GM18507 (cell line): ENCODE measurements at places on chromosomes 3 and 15.

DNA sequence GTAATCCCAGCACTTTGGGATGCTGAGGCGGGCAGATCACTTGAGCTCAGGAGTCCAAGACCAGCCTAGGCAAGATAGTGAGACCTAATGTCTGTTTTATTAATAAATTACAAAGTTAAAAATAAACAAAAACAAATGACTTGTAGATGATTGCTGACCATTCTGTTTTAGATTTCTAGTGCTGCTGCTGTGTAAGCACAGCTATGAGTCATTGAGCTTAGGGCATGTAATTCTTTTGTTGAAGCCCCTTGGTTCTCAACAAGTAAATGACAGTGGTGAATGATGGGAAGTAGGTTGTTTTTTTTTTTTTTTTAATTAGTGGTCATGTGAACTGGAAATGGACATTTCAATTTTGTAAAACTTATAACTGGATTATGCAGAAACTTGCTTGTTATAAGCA, 63.3 kb downstream of the LEO1 start:
- no peak for DNase-seq

DNA sequence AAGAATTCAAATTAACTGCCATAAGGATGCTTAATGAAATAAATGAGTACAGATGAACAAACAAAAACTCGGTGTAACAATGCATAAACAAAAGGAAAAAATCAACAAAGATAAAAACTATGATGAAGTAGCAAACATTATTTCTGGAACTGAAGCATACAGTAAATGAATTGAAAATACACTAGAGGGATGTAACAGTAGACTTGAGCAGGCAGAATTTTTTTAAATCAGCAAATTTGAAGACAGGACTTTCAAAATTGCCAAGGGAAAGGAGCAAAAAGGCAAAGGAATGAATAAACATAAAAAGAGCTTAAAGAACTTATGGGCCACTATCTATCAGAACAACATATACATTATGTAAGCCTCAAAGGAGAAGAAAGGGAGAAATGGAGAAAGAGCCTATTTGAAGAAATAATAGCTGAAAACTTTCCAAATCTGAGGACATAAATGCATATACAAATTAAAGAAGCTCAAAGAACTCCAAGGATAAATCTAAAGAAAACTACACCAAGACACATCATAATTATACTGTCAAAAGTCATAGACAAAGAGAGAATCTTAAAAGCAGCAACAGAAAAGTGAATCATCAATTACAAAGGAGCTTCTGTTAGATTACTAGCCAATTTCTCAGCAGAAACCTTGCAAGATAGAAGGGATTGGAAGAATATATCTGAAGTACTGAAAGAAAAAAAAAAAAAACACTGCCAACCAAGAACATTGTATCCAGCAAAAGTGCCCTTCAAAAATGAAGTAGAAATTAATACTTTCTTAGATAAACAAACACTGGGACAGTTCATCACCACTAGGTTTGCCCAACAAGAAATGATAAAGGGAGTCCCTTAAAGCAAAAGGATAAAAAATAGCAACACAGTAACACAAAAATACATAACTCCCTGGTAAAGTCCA, 15.5 kb downstream of the TOP2B start:
- DNase-seq = no peak

DNA sequence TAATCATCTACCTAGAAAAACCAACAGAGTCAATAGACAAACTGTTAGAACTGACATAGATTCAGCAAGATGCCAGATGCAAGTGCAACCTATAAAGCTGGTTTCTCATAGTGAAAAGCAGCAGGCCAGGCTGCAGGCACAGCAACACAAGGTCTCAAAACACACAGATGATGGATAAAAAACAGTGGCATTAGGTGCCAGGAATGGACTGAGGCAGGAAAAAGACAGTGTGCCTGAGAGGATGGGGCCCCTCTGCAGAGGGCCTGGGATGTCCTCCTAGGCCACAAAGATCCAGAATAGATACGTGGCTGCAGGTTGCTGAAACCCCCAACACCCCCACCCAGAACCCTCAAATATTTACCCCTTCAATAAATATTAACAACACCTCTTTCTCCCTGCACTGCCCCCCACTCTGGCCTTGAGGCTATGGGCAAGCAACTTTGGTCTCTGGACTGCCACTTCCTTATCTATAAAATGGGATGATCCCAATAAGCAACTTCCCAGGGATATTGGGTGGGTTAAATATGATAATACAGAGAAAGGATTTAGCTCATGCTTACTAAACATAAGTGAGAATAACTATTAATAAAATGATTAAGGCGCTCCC, 35.2 kb upstream of the FGD5 start:
- no peak for DNase-seq

GRCh38 chr3:127684871-127685707, 12.3 kb downstream of the ABTB1 start:
- no peak for DNase-seq

- no peak for DNase-seq
These were observed 386.8 kb downstream of the TBC1D5 start for GRCh38 chr3:17355591-17355990.

DNA sequence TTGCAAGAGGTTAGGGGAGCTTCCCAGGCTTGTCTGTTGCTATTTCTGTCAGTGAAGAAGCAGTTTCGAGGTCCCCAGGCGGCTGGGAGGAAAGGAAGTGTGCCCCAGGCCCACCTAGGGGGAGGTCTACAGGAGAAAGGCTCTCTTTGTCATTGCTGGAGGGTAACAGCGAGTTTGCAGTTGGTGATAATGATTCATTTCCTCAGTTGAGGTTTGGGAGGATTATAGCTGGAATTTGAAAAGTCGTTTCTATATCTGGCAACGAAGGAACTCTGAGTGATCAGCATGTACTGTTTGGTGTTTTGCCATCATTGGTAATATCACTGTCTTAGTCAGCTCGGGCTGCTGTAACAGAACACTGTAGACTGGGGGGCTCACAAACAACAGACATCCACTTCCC, 65.5 kb upstream of the UBE3A start:
- no peak for DNase-seq

- no peak for DNase-seq
These were observed 69.3 kb downstream of the MESD start for GRCh38 chr15:80920271-80920699.

DNA sequence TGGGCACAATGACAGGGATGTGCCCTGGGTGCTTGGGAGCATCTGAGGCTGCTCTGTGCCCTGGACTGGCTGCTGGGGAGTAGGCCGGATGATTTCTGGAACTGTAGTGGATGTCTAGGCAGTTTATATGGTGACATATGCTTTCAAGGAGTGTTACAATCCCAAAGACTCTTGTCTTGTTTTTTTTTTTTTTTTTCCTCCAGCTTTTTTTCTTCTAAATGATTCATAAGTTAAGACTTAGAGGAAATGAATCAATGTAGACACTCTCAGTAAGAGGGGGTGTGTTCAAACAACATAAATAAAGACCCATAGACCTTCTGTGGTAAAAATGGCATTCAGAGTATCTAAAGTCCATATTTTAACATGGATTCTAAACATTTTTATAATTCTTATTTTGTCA, 706.1 kb upstream of the GOLIM4 start:
- DNase-seq = no peak

DNA sequence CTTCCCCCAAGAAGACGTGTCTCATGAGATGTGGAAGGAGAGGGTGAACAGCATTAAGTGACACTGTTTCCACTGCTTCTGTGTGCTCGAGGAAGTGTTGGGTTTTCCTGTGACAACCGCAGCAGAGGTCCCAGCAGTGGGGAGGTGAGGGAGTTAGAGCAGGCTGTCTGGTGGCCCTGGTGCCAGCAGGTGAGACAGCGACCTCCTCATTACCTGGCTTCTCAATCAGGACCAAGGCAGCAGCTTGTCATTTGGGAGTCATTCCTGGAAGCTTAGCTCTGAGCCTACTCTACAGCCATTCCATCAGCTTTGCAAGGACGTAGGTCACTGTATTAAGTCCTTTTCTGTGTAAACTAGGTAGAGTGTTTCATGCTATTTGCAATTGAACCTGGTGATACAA, 63.3 kb upstream of the RGMA start:
- no peak for DNase-seq

- DNase-seq = no peak
These were observed 32.0 kb downstream of the FOXL2 start for GRCh38 chr3:138914870-138915502.

DNA sequence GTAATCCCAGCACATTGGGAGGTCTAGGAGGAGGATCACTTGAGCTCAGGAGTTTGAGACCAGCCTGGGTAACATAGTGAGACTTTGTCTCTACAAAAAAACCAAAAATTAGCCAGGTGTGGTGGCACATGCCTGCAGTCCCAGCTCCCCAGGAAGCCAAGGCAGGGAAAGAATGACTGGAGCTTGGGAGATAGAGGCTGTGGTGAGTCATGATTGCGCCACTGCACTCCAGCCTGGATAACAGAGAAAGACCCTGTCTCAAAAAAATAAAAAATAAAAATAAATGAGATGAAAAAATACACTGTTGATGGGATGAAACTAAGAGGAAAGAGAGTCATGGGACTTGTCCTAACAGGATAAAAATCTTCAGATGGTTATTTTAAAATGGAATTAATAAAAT, 137.6 kb downstream of the IMPG2 start:
- no peak for DNase-seq

DNA sequence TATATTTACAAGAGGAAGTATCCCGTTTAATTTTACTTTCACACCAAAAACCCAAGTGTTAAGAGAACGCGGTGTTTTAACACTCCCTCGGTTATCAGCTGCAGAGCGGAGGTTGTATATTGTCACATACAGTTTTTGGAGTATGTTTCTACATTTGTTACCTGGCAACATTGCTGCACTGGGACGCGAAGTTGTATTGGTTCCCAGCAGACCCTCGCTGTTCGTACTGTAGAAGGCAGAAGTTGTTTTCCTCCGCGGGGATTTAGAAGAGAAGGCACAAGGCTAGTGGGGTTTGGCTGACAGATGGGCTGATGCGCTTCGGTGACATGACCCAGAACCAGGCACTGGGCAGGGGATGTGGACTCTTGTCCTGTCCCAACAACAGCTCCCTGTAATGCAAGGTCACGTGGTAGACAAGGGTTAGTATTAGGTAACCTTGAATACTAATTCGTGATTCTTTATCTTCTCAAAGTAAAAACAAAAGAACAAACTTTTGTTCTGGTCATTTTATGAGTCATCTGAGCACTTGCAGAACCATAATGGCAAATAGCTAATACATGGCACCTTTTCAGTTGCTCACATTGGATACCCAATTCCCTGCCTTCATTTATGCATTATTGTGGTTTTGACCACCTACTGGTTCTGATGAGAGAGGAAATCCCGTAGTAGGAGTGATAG, 230.4 kb upstream of the BHLHE40 start:
- DNase-seq = no peak

DNA sequence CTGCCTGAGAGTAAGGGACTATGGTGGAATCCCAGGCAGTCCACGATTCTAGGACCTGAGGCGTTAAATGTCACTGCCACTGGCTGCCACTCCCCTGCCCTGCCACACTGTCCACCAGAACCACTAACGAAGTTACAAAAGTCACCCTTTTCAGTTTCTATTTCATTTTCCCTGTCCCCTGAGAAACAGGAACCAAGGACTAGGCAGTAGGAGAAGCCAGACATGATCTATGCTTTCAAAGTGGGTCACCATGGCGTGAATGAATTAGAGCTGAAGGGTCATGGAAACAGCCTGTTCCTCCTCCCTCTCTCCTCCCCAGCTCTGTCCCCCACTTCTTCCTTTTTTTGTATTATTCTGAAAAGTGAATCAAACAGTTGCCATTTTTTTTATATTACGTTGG, 9.1 kb upstream of the ADPRH start:
- DNase-seq = no peak

DNA sequence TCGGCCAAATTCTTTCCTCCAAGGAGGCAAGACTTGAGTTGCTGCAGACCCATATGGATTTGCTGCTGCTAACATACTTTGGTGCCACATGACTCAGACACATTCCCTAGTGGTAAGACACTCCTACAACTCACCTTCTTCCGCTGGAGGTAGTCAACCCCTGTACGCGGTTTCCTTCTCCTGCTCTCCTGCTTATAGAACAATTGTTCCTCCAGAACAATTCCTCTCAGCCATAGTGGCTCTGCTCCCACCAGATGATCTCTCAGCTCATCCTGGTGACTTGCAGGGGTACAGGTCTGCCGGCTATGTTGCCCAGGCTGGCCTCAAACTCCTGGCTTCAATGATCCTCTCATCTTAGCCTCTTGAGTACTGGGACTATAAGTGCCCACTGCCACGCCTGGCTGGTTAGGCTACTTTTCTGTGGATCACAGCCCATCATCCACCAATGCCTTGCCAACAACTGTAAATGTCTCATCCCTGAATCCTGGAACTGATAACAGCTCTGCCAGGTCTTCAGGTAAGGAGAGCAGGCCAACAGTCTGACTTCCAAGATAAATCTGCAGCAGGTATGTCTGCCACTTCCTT, 2.4 kb upstream of the CXCR6 start:
- no peak for DNase-seq

GRCh38 chr15:66630801-66631351, 65.1 kb upstream of the LCTL start:
- DNase-seq = no peak

GRCh38 chr15:81907521-81907920, 138.3 kb downstream of the MEX3B start:
- DNase-seq = no peak

- no peak for DNase-seq
These were observed 99.1 kb downstream of the VGLL4 start for GRCh38 chr3:11544412-11545181.

- no peak for DNase-seq
These were observed 56.4 kb downstream of the CRYGS start for GRCh38 chr3:186487819-186488218.

DNA sequence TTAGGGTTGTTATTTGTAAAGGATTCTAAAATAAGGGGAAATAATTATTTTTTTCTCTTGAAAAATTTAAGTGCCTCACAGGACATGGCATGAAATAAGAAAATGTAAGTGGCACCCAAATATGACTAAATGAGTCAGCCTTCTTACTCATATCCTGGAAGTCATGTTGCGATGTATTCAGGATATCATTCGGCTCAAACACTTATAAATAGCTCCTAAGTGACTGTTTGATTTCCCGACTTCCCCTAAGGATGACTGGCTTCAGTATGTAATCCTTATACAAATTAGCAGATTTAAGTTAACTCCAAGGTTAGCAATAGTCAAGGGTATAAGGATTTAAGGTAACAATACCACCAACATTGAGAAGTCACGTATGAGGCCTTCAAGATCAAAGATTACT, 57.3 kb upstream of the OSTN start:
- DNase-seq = no peak

- no peak for DNase-seq
These were observed 736.0 kb upstream of the NR2F2 start for GRCh38 chr15:95594496-95594895.

GRCh38 chr15:64138331-64138941, 13.1 kb upstream of the SNX22 start:
- no peak for DNase-seq

- no peak for DNase-seq
These were observed 16.5 kb downstream of the MITF start for GRCh38 chr3:69755795-69756194.

- no peak for DNase-seq
These were observed 16.2 kb downstream of the DPH3 start for GRCh38 chr3:16248556-16248955.

DNA sequence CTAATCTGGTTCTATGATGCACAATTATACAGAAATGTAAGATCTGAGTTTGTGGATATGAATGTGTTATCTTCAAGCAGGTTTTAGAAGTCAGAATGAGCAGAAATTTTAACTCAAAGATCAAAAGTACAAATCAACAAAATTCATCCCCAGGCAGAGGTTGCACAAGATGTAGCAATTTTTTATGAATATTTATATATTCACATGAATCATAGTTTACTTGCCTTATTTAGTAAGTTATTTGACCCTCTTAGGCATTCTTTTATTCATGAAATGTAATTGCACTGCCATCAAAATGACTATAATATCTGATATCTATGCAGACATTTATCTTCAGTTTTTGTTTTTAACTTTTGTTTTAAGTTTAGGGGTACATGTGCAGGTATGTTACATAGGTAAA, 103.1 kb upstream of the DAZL start:
- no peak for DNase-seq
